Omental fat pad (tissue), 4 donors: ENCODE measurements at places on chromosomes 13 and 19. TPM values are rescaled to one million over a fixed set of nuclear protein-coding genes. Genes with fewer than 3 reads are reported as not detected.

Gene LRRC25
- 11.8 TPM for total RNA-seq

Gene FRY
- 21.1 TPM for total RNA-seq

Gene PSG11
- total RNA-seq, result not detected

Gene NLRP5
- not detected for total RNA-seq

Gene C19orf67
- total RNA-seq, result not detected

Gene SOX1
- not detected for total RNA-seq

Gene HDGFL2
- 23.9 TPM for total RNA-seq

Gene RNF17
- not detected for total RNA-seq

Gene LILRB5
- total RNA-seq, result 49.3 TPM

Gene ZNF823
- 6.7 TPM for total RNA-seq

Gene LGALS14
- not detected for total RNA-seq

Gene ATP8A2
- 0.16 TPM for total RNA-seq

Gene LILRB3
- total RNA-seq, result 78.8 TPM

Gene VSIG10L
- total RNA-seq, result 0.47 TPM

Gene CNN1
- total RNA-seq, result 6.4 TPM

Gene CPAMD8
- total RNA-seq, result 8.2 TPM

Gene SYT3
- not detected for total RNA-seq

Gene PSG4
- total RNA-seq, result not detected

Gene ZNF737
- 8.8 TPM for total RNA-seq

Gene ZGLP1
- 2.4 TPM for total RNA-seq

Gene ZNF571
- total RNA-seq, result 7.3 TPM

Gene LILRB1
- total RNA-seq, result 6.0 TPM

Gene PODNL1
- total RNA-seq, result not detected

Gene ZNF497
- 0.74 TPM for total RNA-seq

Gene CYP4F8
- total RNA-seq, result not detected

Gene LILRA5
- total RNA-seq, result 6.4 TPM

Gene S1PR5
- 0.56 TPM for total RNA-seq

Gene PALM
- total RNA-seq, result 50.0 TPM

Gene MYO16
- total RNA-seq, result not detected

Gene DMPK
- total RNA-seq, result 20.1 TPM

Gene B3GNT3
- total RNA-seq, result not detected

Gene MYH14
- total RNA-seq, result 12.8 TPM

Gene CBLC
- total RNA-seq, result not detected
